ENCODE measurements at places on chromosomes 1 and 21.

DNA sequence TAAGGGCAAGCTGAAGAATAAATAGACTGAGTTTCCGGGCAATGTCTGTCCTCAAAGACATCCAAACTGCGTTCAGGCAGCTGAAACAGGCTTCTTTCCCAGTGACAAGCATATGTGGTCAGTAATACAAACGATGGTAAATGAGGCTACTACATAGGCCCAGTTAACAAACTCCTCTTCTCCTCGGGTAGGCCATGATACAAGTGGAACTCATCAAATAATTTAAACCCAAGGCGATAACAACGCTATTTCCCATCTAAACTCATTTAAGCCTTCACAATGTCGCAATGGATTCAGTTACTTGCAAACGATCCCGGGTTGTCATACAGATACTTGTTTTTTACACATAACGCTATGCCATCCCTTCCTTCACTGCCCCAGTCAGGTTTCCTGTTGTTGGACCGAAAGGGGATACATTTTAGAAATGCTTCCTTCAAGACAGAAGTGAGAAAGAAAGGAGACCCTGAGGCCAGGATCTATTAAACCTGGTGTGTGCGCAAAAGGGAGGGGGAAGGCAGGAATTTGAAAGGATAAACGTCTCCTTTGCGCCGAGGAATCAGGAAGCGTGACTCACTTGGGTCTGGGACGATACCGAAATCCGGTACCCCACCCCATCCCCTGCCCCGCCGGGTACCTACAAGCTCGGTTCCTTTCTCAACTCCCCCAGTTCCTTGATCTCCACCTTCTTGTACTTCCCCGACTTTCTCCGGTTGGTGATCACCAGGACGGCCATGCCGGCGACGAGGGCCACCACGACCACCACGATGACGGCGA is 1.3 kb downstream of the TACSTD2 start:
- DNase-seq: no peak

DNA sequence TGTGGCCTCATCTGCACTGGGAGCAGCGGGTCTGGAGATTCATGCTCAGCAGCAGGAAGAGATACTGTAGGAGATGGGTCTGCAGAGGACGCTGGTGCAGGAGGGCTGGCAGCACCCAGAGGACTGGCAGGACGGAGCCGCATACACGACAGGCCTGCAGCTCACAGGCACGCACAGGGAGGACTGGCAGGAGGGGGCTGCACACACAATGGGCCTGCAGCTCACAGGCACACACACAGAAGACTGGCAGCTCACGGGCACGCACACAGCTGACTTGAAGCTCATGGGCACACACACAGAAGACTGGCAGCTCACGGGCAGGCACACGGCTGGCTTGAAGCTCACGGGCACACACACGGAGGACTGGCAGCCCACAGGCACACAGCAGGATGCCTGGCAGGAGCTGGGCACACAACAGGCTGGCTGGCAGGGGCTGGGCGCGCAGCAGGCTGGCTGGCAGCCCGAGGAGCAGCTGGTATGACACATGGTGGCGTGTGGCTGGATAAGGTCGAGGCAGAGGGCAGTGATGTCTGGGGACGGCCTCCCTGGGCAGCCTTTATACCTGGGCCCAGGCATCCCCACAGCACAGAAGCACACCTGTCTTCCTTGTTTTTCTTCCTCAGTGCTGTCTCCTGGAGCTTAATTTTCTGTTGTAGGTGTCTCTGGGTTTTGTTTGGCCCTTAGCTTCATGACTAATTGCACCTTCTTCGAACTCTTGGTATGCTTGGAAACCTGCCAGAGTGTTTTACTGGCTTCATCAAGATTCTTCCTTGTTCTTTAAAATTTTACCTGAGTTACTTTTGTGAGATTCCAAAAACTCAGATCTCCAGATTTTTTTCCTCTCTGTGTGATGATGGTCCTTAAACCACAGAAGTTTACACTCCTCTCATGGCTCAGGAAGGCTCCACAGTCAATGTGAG is at the start of gene KRTAP12-2:
Gene KRTAP12-2, minus strand, starts transcription at position 527 of the 920 bp plus-strand sequence. Its CDS starts 41 bp downstream, at position 486.
- no peak for DNase-seq

DNA sequence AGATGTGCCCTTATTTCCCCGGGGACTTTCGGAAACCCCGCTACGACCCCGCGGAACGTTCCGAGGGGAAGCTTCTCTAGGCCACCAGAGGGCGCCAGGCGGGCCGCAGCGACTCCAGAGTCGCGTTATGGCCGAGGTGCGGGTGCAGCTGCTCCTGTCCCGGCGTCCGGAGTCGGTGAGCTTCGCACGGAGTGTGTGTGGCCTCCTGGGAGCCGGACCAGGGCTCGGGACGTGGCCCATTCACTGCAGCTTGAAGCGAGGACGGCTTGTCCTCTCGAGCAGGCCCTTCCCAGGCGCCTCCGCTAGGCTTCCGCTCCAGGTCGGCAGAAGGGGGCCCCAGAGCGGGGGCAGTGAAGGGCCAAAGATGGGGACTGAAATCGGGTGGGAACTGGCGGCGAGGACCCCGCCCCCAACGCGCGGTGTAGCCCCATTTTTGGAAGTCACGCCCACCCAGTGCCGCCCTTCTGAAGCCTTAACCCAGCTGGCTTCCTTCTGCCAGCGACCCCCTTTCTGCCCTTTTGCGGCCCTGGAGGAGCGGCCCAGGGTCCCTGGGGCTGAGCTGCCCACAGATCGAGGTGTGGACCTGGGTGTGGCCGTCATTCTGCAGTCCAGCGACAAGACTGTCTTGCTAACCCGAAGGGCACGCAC is at the start of gene NUDT17:
Gene NUDT17, plus strand, starts transcription at position 117 of the 648 bp plus-strand sequence. Its CDS starts 11 bp downstream, at position 128.
- DNase-seq: peak; percentile 59

DNA sequence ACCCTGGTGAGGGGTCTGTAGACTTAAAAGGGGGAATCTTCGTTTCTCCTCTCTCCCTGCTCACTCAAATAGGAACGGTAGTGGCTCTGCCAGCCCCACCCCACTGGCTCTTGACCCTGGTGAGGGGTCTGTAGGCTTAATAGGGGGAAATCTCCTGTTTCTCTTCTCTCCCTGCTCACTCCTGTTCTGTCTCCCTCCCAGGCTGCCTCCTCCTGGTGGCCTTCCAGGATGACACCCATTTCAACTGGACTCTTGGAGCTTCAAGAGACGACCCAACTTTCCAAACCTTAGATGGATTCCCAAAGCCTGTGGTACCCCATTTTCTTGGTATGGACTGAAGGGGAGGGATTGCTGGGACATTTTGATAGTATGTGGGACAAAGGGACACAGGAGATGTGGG is 1.4 kb upstream of the EPHB2 start:
- no peak for DNase-seq

DNA sequence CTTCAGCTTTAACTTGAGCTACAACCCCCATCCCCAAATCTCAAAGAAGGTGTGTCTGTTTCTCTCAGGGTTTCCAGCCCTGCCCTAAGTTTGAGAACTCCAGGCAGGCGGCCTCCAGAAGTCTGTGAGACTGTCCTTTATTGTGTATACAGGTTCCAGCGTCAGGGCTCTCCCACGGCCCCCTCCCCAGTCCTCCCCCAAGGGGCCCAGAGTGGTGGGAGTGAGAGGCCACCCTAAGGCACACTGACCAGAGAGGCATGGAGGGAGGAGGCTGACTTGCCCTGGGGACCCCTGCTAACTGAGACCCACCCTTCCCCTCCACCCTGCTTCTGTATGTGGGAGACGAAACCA is 4.0 kb downstream of the HSPB7 start:
- DNase-seq: no peak

DNA sequence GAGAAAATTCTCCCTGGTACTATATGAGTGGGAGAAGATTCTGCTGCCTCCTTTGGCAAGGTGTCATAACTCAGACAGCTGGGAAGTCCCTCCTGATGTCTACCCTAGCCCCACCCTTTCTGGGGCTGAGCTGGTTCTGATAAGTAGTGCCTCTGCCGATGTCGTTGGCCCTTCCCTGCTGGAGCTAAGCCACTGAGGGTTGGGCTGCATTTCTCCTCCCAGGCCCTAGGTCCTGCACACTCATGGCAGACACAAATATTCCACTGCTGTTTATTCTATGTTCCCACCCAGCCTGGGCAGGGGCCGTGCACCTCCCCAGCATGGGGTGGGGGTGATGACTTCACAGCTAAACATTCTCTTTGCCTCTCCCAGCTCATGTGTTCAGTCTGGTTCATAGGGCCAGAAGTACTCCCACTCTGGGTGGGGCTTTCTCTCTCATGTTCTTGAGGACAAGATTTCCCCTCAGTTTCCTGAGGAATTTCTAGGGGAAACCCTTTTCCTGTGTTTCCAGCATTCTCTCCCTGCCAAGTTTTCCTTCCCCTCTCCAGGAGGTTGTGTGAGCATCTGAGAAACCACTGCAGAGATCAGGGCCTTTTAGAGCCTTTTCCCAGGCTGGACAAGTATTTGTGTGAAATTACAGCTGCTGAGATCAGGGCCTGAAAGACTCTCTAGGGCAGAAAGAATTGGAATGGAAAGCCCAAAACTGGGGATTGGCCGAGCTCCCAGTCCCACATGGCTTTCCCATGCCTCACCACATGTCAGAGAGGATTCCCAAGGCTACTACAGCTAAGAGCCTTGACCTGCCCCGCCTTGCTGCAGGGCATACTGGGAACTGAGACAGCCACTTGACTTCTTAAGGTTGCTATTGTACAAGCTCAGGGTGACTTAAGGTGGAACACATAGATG is 66.2 kb downstream of the ATP2B4 start:
- no peak for DNase-seq
